Left lung (tissue), 14 donors: ENCODE measurements at places on chromosomes 7 and 10. TPM values are rescaled to one million over a fixed set of nuclear protein-coding genes. Genes with fewer than 3 reads are reported as not detected.

GRCh38 chr10:77715088-77715487, 77.5 kb upstream of the KCNMA1 start:
- DNase-seq = no peak

DNA sequence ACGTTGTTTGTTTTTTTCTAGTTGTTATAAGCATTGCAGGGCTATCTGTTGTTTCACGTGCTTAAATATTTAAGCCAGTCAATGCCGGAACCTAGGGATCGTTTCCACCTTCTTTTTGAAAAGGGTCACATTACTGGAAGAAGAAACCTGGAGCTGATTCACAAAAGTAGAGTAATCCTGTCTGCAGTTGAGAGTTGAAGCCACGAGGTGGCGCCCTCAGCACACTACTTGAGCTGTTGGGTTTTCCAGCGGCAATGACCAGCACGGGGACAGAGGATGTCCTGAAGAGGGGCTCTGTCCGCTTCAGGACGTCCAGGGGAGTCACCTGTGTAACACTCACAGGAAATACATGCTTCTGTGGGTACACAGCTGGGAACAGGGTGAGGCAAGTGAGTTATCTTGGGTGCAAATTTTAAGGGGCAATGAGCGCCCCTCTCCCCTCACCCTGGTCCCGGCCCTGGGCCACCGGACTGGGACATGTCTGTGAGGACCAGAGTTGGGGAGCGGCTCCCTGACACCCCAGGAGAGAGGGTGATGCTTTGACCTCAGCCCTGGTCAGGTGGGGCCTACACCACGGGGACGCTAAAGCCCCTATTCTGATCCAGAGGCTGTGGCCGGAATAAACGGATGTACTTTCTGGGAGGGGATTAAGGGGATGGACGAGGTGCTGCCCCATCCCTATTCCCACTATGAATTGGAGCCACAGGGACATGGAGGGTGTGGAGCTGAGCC, 26.3 kb upstream of the WDFY4 start:
- DNase-seq = peak; percentile 70

GRCh38 chr10:89147256-89147655, 59.9 kb downstream of the CH25H start:
- no peak for DNase-seq

DNA sequence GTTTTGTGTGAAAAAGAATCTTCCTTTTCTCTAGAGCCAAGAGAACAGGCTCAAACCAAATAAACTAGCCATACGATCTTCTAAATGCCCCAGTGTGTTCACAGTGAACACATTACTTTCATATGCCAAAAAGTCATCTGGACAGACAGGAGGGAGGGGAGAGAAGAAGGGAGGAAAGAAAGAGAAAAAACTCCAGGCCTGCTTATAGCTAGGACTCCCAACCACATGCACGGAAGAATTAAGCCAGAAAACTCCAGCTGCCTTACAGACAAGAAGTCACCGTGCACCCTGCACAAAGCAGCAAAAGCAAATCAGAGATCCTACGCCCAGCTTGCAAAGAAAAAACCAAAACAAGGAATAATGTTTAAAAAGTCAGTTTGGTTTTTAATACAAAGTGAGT, 34.3 kb downstream of the SNX8 start:
- peak; percentile 60 for DNase-seq

DNA sequence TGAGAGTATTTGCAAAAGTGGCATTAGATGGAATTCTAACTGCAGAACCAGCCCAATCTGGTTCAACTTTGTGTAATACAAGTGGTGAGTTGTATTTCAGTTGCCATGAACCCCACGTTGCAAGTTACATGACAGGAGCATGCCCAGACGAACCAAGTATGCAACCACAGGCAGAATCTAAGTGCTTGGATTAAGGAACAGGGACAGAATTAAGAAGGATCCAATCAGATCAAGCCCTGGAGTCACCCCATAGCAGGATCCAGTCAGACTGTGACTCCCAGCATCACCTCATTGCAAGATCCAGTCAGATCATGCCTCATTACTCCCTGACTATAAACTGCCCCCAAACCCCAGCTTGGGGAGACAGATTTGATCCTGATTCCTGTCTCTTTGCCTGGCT, 388.7 kb upstream of the NRP1 start:
- no peak for DNase-seq

Gene NPY4R
- 0.86 TPM for polyA plus RNA-seq
